ENCODE measurements at places on chromosomes 6 and 20. TPM values are rescaled to one million over a fixed set of nuclear protein-coding genes. Genes with fewer than 3 reads are reported as not detected.

GRCh38 chr6:110688661-110689268 is 126.5 kb downstream of the CDK19 start:
- DNase-seq: peak; percentile 45

DNA sequence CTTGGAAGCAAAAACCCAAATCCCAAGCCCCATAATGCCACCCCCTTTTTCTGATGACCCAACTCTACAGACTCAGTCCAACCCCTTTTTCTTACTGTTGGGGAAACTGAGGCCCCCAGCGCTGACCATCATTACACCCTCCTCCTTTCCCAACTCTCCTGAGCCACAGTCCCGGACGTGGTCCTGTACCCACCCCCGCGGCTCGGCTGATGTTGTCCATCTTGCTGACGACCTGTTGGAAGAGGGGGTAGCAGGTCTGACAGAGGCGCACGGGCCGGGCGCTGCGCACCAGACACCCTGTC is 533 bp downstream of the OSTM1 start:
- DNase-seq: no peak

GRCh38 chr6:162187168-162187935 is 540.2 kb downstream of the PRKN start:
- DNase-seq: no peak

- DNase-seq: no peak
Measured at GRCh38 chr6:159100395-159101182, 55.8 kb upstream of the TAGAP start.

DNA sequence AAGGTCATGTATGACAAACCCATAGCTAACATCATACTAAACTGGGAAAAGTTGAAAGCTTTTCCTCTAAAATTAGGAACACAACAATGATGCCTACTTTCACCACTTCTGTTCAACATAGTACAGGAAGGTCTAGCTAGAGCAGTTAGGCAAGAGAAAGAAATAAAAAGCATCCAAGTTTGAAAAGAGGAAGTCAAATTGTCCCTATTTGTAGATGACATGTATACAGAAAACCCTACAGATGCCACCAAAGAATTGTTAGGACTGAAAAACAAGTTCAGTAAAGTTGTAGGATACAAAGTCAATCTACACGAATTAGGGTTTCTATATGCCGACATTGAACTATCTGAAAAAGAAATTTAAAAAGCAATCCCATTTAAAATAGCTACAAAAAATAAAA is 89.4 kb upstream of the GLP1R start:
- DNase-seq: no peak

GRCh38 chr6:126477678-126478077 is 137.8 kb downstream of the CENPW start:
- DNase-seq: no peak

DNA sequence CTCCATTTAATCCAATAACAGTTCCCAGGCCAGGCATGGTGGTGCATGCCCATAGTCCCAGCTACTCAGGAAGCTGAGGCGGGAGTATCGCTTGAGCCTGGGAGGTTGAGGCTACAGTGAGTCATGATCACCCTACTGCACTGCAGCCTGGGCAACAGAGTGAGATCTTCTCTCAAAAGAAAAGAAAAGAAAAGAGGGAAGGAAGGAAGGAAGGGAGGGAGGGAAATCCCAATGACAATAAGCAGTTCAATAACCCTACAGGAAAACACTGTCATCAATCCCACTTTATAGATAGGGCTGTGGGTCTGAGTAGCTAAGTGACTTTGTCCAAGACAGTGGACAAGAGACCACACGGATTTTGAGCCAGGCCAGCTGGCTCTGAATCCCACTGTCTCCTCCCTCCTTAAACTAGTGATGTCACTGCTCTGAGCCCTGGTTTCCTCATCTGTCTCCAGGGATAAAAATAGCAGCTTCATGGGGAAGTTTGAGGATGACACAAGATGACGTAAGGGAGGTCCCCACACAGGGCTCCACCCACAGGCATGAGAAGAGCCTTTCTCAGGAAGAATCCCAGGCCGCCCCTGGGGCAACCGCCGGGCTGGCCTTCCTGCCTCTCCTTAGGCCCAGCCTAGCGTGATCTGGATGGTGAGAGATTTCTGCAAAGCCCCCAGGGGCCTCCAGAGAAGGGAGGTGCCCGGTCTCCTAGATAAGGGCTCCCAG is 7.2 kb upstream of the TRIB3 start:
- DNase-seq: no peak

The IRF4 gene
- not detected for total RNA-seq

The ZSCAN23 gene
- 1.8 TPM for total RNA-seq
